ENCODE measurements at places on chromosomes 4 and X.
A peak's percentile ranks its signal among the peaks of the same experiment; 100 is the strongest.

- DNase-seq = no peak
These were observed 57.2 kb downstream of the BMP15 start for GRCh38 chrX:50967736-50968135.

DNA sequence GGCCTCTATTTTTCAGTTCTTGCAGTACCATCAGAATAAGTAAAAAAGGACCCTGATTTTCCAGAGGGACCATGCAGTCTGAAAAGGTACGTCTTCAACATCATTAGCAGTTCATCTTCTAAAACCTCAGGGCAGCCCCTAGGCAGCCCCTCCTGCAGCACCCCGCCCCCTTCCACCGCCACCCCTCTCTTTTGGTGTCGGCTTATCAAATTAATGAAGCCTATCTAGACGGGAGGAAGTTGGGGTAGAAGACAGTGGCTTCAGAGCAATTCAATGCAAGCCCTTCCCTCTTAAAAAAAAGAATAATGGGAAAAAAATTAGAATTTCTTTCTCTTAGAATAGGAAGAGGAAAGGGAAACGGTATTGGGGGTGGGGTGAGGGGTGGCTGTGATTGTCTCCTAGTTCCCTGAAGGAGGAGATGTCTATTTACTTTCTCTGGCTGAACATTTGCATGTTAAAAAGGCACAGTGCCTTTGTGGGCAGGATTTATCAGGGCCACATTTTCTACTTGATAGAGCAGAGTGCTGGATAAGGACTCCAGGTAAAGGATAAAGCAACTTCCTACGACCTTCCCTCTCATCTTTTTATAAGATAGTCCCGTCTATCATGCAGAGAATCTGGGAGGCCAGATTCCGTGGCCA lies 159.4 kb downstream of the MGST2 start:
- no peak for DNase-seq

GRCh38 chr4:3532751-3533422 lies 665 bp upstream of the LRPAP1 start:
- no peak for DNase-seq

- peak; percentile 23 for DNase-seq
These were observed 123.2 kb upstream of the FAM9C start for GRCh38 chrX:13167481-13168231.

DNA sequence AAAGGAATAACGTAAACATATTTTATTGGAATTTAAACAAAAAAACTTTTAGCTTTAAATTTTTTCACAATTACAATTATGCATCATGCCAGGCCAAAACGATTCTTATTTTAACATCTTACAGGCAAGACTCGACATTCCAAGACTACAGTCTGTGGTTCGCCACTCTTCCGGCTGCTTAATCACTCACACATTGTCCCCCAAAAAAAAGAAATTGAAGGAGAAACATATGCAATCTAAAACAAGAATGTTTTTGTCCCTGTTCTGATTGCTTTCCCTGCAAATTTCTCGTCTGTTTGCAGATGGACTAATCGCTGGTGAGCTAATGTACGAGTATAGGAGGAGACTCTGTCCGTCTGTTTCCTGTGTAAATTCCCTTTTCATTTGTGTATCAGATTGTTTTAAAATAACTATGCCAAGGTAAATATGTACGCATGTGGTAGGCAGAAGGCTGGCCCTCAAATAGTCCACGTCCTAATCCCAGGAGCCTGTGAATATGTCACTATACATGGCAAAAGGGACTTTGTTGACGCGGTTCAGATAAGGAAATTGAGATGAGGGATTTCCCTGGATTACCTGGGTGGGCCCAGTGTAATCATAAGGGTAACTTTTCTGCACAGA lies 37.7 kb upstream of the MTNR1A start:
- DNase-seq = no peak

DNA sequence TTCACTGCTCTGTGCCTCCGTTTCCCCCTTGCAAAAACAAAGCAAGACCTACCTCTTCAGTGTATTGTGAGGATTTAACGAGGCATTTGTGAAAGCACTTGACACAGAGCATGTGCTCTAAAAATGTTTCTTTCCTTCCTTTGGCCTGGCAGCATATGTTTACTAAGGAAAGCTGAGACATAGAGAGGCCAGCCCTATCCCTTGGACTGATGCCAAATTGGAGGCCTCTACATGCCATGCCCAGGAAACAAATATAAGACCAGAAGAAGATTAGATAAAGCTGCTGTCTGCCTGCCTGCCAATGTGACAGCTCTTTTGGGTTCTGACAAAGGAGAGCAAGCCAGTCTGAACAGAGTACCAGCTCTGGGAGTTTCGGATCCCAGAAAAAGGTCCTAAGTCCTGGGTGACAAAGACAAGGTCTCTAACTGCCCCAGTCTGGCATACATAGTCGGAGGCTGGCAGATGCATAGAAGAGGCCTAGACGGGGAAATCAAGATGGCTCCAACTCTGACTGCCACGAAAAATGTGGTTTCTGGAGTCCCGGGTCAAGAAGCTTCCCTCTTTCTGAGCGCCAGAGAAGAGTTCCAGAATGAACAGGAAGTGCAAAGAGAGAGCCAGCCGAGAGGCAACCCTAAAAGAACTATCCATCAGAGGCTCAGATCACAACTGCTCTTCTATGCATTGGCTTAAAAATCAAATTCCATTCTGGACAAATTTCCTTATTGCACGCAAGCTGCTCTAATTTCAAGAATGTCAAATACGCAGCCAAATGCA lies 25.8 kb downstream of the OTUD6A start:
- no peak for DNase-seq

- no peak for DNase-seq
These were observed 129.6 kb downstream of the ANK2 start for GRCh38 chr4:113179091-113179490.

DNA sequence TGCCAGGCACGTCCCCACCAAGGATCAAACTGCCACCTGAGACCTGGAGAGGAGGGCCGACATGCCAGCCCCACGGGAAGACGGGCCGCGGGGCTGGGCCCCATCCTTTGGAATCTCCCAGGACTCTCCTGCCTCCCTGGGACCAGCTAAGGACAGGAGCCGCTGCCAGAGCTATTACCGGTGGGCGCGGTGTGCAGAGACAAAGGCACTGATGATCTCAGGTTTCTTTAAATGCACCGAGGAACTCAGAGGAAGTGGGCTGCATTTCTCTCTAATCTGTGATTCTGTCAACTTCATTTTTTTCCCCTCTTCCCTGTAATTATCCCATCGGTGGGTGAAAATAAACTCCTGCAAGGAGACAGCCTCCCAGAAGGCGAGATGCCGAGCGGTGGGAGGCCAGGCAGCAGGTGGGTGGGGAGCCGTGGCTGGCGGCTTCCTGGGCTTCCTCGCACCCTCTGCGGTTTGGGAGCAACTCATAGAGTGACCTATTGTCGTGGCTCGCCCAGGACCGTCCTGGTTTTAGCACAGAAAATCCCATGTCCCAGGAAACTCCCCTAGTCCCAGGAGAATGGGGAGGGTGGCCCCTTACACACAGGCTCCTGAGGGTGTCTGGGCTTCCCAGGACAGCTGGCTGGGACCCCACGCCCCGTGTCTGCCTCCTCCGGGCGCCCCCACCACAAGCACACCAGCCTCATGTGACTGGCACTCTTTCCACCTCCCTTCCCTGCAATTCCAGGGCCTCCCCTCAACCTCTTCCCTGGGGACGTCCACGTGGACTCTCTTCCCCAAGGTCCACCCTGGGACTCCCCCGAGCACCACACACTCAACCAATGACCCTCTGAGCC lies 62.3 kb upstream of the ADRA2C start:
- peak; percentile 6 for DNase-seq
